Epithelial cell of umbilical artery (primary cell): ENCODE measurements at places on chromosomes 4 and X. TPM values are rescaled to one million over a fixed set of nuclear protein-coding genes. Genes with fewer than 3 reads are reported as not detected.

CABS1 gene
- total RNA-seq, result not detected in 2 replicates

ADAM29 gene
- total RNA-seq, result not detected in 2 replicates

NDNF gene
- not detected in 2 replicates for total RNA-seq

MAML3 gene
- total RNA-seq, result 4.4 and 7.8 TPM in 2 replicates

SATL1 gene
- total RNA-seq, result under 0.01 TPM in 1 of 2 replicates, not detected in the other

BEX5 gene
- total RNA-seq, result 5.5 and 6.5 TPM in 2 replicates

LANCL3 gene
- total RNA-seq, result under 0.01 TPM in 2 replicates

ITM2A gene
- 2.7 and 19.5 TPM in 2 replicates for total RNA-seq

IL9R gene
- total RNA-seq, result 0.15 TPM in 1 of 2 replicates, not detected in the other

ITGB1BP2 gene
- 0.32 and 2.0 TPM in 2 replicates for total RNA-seq

PDGFRA gene
- 1.6 and 5.6 TPM in 2 replicates for total RNA-seq

HSFX4 gene
- total RNA-seq, result not detected in 2 replicates

LRCH2 gene
- total RNA-seq, result 4.2 and 5.8 TPM in 2 replicates

SPANXC gene
- total RNA-seq, result not detected in 2 replicates

USP51 gene
- 1.3 and 1.7 TPM in 2 replicates for total RNA-seq

TMEM47 gene
- total RNA-seq, result 27.2 and 36.7 TPM in 2 replicates

NSUN7 gene
- total RNA-seq, result under 0.01 and 0.15 TPM in 2 replicates

SERTM2 gene
- total RNA-seq, result 2.3 TPM in 1 of 2 replicates, not detected in the other

ARR3 gene
- total RNA-seq, result not detected in 2 replicates

GYG2 gene
- total RNA-seq, result 0.97 and 1.4 TPM in 2 replicates

GTPBP6 gene
- total RNA-seq, result 36.5 and 49.7 TPM in 2 replicates

TMPRSS11D gene
- total RNA-seq, result not detected in 2 replicates

CT45A8 gene
- not detected in 2 replicates for total RNA-seq

CCKAR gene
- under 0.01 TPM in 1 of 2 replicates, not detected in the other for total RNA-seq

NAA15 gene
- 40.6 and 41.6 TPM in 2 replicates for total RNA-seq

STATH gene
- total RNA-seq, result not detected in 2 replicates

HDX gene
- 4.2 and 10.3 TPM in 2 replicates for total RNA-seq

ATP2B3 gene
- not detected in 2 replicates for total RNA-seq

ZAR1 gene
- not detected in 2 replicates for total RNA-seq

RTL5 gene
- under 0.01 and 0.30 TPM in 2 replicates for total RNA-seq

POLN gene
- total RNA-seq, result 1.6 and 4.1 TPM in 2 replicates

NR0B1 gene
- total RNA-seq, result under 0.01 TPM in 1 of 2 replicates, not detected in the other

AKAP4 gene
- not detected in 2 replicates for total RNA-seq

THOC2 gene
- 65.9 and 73.4 TPM in 2 replicates for total RNA-seq

PAGE2 gene
- not detected in 2 replicates for total RNA-seq

HELT gene
- not detected in 2 replicates for total RNA-seq

TEX13D gene
- not detected in 2 replicates for total RNA-seq

CLGN gene
- 0.32 and 2.1 TPM in 2 replicates for total RNA-seq

HTRA3 gene
- total RNA-seq, result 10.8 and 11.0 TPM in 2 replicates

DNAAF6 gene
- not detected in 2 replicates for total RNA-seq

CCDC149 gene
- total RNA-seq, result 4.3 and 13.0 TPM in 2 replicates

CSAG1 gene
- total RNA-seq, result not detected in 2 replicates

ADAMTS3 gene
- total RNA-seq, result 1.4 and 1.6 TPM in 2 replicates

MAB21L2 gene
- 0.15 TPM in 1 of 2 replicates, not detected in the other for total RNA-seq
